ENCODE measurements at places on chromosomes 11 and 22.

- no peak for DNase-seq
- no peaks in the 10 kb centered on the region for H3K4me1 ChIP-seq
- peaks cover 18% of the 10 kb centered on the region for H3K27me3 ChIP-seq
- no peak overlapping the region for H3K27ac ChIP-seq
Measured at GRCh38 chr11:71555508-71555907, 7.3 kb downstream of the KRTAP5-9 start.

DNA sequence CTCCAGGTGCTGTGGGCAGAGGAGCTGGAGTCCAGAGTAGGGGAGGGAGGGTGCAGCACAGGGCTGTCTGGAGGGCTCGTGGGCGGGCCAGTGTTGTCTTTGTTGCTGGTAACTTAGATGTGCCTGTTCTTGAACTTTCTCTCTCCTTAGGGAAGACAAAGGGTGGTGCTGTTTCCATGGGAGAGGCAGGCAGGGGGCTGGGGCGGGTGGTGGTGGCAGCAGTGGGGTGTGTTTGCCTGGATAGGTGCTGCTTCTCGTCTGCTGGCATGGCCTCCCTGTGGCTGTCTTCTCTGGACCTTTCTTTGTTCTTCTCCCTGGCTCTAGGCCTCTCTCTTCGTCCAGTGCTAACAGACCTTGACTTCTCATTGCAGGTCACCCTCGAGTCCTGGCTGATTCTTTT lies 8.5 kb downstream of the SIDT2 start:
- H3K27ac ChIP-seq: no peak overlapping the region
- no peak for DNase-seq
- H3K36me3 ChIP-seq: peaks cover 5% of the 10 kb centered on the region

- no peak overlapping the region for H3K4me3 ChIP-seq
- DNase-seq: no peak
- H3K36me3 ChIP-seq: peaks cover 23% of the 10 kb centered on the region
- no peak overlapping the region for H3K27ac ChIP-seq
Measured at GRCh38 chr11:116939499-116939898, 102.1 kb upstream of the APOA1 start.

DNA sequence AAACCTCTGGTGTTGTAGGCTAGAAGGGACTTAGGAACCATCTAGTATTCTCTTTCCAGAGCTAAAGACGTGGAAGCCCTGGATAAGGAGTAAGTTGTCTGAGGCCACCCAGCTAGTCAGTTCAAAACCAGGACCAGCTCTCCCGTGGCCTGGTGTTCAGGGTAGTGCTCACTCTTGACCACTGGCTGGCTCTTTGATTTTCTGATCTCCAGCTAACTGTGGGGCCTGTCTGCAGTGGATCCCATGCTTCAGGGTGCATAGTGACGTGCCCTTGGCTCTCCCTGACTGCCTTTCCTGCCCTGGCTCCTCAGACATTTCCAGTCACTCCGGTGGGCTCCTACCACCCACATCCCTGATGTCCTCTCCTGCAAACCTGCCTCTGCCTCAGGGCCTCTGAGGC lies 1.3 kb downstream of the CLMP start:
- H3K4me3 ChIP-seq: no peak overlapping the region
- DNase-seq: no peak
- peaks cover 2% of the 10 kb centered on the region for H3K36me3 ChIP-seq
- H3K27ac ChIP-seq: no peak overlapping the region

DNA sequence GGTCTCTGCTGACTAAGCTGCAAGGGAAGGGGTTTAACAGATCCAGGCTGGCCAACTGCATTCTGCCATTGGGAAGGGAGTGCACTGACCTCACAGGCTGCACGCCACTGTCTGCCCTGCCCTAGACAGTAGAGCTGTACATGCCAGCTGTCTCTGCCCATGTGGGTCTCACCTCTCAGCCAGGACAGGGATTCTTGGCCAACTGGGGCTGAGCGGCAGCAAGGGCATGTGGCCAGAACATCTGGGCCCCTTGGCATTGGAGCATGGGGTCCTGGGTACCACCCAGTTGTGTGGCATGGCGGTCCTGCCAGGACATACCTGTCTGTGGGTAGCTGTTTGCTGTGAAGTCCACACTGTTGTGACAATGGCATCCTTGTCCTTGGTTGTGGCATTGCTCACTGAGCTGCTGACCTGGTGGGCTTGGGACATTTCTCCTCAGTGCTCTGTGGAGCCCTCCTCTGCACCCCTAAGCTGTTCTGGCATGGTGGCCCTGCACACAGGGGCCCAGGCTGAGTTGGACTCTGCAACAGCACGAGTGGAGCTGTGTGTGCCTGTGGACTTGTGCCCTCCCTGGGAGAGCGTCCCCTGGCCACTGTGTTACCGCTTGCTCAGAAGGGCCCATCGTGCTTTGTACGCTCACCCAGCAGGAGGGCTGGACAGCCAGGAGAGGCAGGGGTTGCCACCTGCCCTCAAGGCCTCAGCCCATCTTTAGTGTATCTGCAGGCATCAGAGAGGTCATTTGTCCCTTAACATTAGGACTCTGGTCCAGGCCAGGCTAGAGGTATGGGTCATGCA lies 46.7 kb downstream of the MED15 start:
- no peaks in the 10 kb centered on the region for H3K27me3 ChIP-seq
- peak overlapping the region; percentile 99 for H3K27ac ChIP-seq
- peaks cover 82% of the 10 kb centered on the region for H3K36me3 ChIP-seq

DNA sequence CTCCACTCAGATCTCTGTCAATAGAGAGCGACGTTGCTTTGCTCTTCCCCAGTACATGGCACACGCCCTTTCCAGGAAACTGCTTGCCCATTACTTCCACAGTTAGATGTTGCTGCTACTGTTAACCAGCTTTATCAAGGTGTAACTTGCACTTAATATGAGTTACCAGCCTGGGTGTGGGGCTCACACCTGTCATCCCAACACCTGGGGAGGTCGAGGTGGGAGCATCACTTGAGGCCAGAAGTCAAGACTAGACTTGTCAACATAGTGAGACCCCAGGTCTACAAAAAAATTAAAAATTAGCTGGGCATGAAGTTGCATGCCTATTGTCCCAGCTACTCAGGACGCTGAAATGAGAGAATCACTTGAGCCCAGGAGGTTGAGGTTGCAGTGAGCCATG lies 177.1 kb upstream of the B3GAT1 start:
- no peak overlapping the region for H3K4me3 ChIP-seq
- peak overlapping the region; percentile 1 for H3K27ac ChIP-seq
- DNase-seq: peak; percentile 5
- H3K27me3 ChIP-seq: peaks cover 34% of the 10 kb centered on the region

DNA sequence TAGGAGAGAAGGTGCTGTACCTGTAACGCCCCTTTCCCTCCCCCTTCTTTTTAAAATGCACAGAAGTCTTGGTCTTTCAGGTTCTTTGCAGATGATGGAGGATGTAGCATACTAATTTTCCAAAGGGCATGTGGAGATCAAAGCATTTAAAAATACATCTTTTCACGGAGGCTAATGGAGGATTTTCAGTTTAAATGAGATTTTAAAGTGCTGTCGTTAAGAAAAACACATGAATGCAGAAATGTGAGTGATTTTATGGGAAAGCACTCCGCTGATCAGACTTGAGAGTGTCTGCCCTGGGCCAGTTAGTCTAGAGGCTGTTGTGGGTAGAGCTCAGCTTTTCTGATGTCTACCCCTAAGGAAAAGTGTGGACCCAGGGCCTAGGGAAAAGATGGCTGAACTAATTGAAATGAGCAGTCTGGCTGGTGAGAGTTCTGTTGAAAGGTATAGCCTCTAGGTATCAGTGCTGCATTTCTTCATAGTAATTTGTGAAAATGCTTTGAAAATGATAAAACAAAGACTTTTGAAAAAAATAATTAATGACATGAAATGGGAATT lies 2.5 kb downstream of the AMOTL1 start:
- peaks cover 14% of the 10 kb centered on the region for H3K4me1 ChIP-seq
- no peak for DNase-seq
- no peak overlapping the region for H3K4me3 ChIP-seq
- H3K27me3 ChIP-seq: peaks cover 41% of the 10 kb centered on the region
- H3K27ac ChIP-seq: no peak overlapping the region

DNA sequence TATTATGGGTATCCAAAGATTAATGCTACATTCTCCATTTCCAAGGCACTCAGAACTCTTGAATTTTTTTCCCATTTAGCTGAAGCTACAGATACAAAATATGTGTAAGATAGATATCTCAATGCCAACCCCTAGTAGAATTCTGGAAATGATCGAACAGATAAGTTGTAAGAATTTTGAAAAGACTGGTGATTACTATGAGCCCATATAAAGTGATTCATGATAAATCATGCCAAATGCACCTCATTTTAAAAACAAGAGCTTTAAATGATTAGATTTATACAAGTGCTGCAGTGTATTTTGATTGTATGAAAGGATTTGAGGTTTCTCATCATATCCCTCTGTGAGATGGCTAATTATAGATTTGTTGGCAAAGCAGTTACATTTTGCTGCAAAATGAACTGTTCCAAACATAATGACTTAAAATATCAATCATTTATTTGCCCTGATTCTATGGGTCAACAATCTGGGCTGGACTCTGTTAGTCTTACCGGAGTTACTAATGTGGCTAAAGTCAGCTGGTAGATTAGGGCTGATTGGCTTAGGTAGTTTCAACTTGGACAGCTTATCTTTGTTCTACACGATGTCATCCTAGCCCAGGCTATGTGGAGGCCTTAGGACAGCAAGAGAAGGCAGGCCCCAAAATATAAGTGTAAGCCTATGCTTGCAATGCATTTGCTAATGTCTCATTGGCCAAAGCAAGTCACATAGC lies 3.4 kb downstream of the OR10V1 start:
- H3K36me3 ChIP-seq: no peaks in the 10 kb centered on the region
- H3K27me3 ChIP-seq: peaks cover 14% of the 10 kb centered on the region
- H3K4me3 ChIP-seq: no peak overlapping the region
- H3K27ac ChIP-seq: no peak overlapping the region
- H3K4me1 ChIP-seq: no peaks in the 10 kb centered on the region
- DNase-seq: no peak

DNA sequence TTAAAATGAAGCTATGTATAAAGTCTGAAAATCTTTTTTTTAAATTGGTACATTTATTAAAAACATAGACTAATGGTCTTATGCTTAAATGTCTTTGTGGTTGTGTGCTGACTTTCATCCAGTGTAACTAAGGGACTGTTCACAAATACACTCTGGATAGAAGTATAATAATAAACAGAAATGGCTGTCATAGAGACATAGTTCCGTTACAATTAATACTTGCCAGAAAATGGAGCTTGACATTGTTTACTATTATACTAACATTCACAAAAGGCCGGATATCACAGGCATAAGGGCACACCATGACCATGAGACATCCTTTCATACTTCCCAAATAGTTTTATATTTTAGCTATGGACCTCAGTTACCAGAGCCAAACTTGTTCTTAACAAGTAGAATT lies 161.3 kb downstream of the DDX10 start:
- H3K36me3 ChIP-seq: peaks cover 6% of the 10 kb centered on the region
- peaks cover 14% of the 10 kb centered on the region for H3K4me1 ChIP-seq
- H3K4me3 ChIP-seq: no peak overlapping the region
- H3K27ac ChIP-seq: no peak overlapping the region
- DNase-seq: no peak
